ENCODE measurements at places on chromosomes 5 and 9.

GRCh38 chr9:72278959-72279358, 86.0 kb downstream of the ZFAND5 start:
- no peak for DNase-seq

DNA sequence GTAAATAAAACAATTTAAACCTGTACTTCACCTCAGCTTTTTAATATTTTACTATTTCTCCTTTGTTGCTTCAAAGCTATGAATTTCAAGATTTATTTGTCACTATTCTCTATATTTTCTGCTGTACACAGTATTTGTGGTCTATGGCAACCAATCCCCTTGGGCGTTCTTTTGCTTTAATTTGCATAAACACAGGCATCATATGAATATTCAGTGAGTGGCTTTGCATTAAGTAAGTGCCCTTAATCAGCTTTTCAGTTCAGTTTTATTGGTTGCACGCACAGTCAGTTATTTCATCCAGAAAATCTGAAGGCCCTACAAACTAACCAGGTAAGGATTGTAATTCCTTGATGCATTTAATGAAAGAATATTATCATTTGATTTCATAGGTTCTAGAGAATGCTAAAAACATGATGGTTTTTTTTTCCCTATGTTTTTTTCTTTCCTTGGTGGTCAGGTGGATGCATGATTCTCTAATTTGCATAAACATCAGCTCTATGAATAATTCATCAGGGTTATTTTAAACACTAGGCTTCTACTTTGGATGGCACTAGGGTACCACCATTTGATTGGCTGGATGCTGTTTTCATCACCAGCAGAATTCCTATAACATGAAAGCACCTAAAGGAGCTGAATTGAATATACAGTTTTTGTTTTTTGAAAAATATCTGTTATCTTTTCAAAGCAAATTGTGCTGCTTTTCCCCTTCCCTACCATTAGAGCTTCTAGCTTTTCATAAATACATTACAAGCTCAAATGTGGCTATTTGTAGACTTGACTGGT, 249.2 kb upstream of the CCNH start:
- no peak for DNase-seq

GRCh38 chr5:43017428-43017815, 22.7 kb downstream of the ANXA2R start:
- DNase-seq: no peak

- DNase-seq: no peak
Observed at GRCh38 chr9:17930071-17930470, 351.2 kb downstream of the SH3GL2 start.

DNA sequence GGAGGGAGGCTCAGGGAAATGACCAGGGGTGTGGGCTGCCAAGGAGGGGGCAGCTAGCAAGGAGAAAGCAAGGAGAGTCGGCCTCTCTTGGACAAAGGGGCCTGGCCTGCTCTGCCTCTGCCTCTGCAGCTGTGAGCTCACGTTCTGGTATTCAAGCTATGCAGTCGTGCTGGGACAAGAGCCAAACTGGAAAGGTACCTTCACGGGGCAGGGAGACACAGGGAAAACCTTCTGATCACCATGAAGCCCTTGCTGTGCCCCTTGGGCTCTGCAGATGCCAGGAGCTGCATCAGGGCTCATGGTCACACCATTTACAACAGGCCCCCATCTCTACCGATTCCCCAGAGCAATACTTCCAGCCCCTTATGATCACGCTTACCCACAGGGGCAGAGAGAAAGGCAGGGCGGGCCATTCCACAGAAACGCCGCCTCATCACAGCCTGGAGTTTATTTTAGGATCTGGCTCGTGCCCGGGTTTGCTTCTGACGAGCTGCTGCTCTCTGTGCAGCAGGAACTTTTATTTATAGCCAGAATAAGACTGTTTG, 63.2 kb downstream of the PRRT1B start:
- no peak for DNase-seq

DNA sequence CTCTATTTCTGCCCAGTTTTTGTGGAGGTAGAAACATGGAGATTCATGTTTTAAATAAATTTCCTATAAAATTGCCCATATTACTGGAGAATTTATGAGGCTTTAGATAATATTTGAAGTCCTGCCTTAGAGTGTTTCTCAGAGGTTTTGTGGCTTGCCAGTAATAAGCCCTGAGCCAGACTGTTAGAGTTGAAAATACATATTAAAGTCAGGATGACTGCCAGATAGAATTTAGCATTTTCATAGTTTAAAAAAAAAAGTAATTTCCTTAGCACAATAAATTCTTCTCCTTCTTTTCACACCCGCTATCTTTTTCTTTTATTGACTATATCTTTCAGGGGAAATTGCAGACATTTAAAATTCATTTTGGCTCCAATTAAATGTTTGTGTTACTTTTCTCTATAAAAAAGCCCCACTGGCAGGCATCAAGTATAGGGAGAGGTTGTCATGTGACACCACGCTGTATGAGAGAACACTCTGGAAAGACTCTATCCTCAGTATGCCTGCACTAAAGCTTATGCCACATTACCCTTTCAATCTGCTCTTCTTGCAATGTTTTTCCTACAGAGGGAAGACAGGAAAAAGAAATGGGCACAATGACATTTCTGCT, 135.2 kb downstream of the MPDZ start:
- DNase-seq: no peak

DNA sequence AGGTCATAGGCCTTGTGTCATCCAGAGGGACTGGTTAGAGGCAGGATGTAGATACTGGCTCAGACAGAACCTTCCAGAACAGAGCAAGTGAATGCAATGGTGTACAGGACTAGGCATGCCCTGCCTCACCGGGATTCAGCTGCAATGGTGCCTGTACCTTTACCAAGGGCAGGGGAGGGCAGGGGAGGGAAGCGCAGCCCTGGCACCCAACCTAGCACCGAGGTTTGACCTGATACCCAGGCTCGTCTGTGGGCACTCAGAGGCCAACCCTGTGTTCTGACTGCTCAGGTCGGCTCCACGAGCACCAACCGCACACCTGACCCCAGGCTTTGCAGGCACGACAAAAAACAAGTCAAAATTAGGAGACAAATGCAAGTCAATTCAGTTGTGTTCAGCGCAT, 47.3 kb upstream of the GFPT2 start:
- DNase-seq: no peak

- DNase-seq: no peak
Observed at GRCh38 chr9:69299826-69300225, 25.2 kb upstream of the ENTREP1 start.
